Ureter (tissue), 1 donor: ENCODE measurements at places on chromosomes 5 and 9.

- DNase-seq, result no peak
Observed at GRCh38 chr5:1207555-1207954, 6.2 kb downstream of the SLC6A19 start.

GRCh38 chr9:98583417-98583816 is 125.3 kb downstream of the GABBR2 start:
- no peak for DNase-seq

DNA sequence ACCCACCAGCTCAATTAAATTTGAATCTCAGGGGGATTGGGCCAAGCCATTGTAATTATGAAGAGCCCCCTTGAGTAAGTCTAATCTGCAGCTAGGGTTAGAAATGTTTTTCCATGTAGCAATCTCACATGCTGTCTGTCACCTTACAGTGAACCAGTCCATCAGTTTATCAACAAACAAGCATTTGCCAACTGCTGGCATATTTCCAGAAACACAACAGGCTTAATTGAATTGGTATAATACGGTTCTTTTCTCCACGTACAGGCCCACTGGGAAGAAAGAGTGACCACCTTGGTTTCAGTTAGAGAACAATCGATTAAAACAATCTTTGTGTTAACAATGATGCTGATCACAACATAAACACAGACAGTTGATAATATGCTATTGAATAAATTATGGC is 67.4 kb downstream of the NSUN2 start:
- no peak for DNase-seq

- DNase-seq, result no peak
Observed at GRCh38 chr9:123322273-123323195, 33.5 kb upstream of the CRB2 start.

GRCh38 chr9:93586290-93587057 is 10.1 kb downstream of the PHF2 start:
- DNase-seq, result no peak

GRCh38 chr5:50501491-50502228 is 60.6 kb upstream of the EMB start:
- no peak for DNase-seq

DNA sequence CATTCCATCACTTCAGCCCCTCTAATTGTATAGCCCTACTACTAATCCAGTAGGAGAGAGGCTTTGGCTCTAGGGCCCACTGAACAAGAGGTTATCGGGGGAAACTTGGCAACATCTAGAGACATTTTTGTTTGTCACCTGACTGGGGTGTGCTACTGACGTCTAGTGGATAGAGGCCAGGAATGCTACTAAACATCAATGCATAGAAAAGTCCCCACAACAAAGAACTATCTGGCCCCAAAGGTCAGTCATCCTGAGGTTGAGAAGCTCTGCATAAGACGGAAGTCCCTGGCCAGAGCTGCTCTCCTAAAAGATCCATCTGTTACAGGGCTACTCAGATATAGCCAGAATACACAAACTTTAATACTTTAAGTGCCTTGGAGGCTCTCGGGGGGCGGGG is 570.6 kb upstream of the KLF4 start:
- no peak for DNase-seq

- DNase-seq, result no peak
Observed at GRCh38 chr5:32810804-32811203, 99.7 kb downstream of the NPR3 start.

GRCh38 chr9:14908295-14909180 is 1.7 kb downstream of the FREM1 start:
- DNase-seq, result no peak

DNA sequence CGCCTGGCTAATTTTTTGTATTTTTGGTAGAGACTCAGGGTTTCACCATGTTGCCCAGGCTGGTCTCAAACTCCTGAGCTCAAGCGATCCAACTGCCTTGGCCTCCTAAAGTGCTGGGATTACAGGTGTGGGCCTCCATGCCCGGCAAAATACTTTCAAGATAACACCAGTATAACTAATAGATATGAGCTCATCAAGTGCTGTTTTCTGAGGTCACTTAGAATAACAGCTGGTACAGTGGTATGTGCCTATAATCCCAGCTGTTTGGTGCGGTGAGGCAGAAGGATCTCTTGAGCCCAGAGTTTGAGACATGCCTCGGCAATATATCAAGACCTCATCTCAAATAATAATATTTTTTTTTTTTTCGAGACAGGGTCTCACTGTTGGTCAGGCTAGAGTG is 30.5 kb upstream of the CREBRF start:
- no peak for DNase-seq

DNA sequence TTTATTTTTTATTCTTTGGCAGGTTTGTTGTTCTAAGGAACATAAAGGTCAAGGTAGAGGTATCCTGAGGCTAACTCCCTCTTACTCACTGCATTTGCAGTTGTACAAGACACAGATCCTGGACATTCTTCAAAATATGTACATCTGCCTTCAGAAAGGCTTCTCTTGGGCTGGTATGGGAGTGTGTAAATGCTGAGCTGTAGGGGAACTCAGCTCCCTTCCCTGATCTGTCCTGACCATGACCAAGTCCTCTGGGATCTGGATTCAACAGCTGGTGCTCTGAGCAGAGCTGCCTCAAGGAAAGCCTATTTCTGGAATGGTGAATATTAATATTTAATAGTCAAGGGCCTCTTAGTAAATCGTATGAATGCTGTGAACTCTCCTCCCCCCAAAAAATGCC is 117.4 kb downstream of the PRKACG start:
- no peak for DNase-seq

- no peak for DNase-seq
Observed at GRCh38 chr9:15253786-15254185, 53.2 kb downstream of the TTC39B start.

DNA sequence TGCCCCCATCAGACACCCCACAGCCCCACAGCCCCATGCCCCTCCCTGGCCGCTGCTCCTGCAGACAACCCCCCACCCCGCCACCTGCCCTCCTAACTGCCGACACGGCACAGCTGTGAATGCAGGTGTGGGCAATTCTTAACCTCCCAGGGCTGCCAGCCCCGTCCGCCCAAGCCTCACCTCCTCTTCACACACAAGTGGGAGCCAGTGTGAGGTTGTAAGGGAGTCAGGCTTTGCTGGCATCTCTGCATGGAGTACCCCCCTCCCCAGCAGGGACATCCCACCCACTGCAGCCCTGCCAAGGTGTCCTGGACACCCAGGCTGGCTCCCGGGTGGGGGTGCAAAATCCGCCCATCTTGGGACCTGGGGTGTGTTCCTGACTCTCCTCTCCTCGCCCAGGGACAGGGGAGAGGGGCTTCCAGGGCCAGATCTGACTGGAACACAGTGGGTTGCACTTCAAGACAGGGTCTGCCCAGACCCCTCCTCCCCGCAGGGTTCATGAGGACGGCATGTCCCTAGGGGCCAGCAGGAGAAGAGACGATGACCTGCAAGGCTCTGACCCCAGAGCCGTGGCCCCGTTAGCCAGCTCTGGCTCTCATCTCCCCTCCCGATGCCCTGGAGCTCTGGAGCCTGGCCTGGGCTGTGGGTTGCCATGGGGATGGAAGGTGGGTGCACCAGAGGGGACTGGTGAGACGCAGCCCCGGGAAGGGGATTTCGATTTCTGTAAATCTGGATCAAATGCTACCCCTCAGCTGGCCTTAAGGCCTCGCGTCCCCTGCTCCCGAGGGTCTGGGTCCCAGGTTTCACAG is 34.4 kb downstream of the SARDH start:
- DNase-seq, result no peak

DNA sequence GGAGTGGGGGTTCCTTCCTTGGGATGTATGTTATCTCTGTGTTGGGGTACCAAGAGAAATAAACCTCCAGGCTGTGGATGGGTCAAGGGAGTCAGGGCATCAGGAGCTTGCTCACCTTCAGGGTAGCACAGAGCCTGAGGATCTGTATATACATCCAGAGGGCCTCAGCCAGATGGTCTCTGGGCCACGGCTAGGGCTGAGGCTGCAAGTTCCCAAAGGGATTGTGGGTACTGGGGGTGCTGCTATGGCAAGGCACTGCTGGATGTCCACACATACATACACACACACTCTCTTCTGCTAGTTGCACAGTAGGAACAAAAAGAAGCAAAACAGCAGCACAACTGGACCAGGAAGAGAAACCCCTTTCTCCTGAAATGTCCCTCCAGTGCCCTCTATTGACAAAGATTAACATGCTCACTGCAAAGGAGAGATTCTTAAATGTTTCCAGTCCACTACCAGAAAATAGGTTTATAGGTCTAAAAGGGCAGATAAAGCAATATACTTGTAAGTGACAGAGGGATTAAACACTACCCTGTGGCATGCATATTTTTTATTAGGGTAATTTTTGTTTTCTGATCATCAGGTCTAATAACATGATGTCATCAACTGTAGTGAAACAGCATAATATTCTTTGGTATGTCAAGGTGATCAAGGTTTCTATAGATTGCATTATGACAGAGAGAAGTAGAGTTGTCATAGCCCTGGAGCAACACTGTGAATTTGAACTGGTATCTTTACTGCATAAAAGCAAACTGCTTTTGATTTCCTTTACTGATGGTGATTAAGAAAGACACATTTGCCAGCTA is 56.3 kb upstream of the KCNN2 start:
- DNase-seq, result no peak

DNA sequence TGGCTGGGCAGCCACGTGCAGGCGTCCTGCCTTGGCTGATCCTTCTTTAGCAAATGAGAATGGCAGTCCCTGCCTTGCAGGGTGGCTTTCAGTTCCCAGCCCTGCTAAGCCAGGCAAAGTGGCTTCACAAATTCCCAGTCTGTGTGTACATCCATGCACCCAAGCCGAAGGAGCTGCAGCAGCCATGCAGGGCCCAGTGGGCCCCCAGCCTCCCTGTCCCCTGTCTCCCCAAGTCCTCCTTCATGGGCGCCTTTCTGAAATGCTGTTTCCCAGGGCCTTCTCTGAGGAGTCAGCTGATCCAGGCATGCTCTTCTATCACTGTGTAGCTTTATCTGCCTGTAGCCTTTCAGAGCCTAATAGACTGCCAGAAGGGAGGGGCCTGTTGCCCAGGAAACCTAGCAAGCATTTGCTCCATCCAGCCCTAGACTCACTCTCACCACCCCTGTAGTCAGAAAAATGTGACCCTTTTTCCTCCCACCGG is 47.4 kb upstream of the SHC3 start:
- no peak for DNase-seq

GRCh38 chr5:39843767-39844166 is 419.0 kb upstream of the DAB2 start:
- no peak for DNase-seq

DNA sequence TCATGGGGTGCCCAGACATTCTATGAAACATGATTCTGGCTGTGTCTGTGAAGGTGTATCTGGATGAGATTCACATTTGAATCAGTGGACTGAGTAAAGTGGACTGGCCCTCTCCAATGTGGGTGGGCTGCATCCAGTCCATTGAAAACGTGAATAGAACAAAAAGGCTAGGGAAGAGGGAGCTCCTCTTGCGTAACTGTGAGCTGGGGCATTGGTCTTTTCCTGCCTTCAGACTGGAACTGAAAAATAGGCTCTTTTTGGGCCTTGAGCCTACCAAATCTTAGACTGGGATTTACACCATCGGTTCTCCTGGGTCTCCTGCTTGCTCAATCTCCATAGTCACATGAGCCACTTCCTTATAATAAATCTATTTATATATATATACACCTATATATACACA is 170.1 kb downstream of the SPOCK1 start:
- no peak for DNase-seq

DNA sequence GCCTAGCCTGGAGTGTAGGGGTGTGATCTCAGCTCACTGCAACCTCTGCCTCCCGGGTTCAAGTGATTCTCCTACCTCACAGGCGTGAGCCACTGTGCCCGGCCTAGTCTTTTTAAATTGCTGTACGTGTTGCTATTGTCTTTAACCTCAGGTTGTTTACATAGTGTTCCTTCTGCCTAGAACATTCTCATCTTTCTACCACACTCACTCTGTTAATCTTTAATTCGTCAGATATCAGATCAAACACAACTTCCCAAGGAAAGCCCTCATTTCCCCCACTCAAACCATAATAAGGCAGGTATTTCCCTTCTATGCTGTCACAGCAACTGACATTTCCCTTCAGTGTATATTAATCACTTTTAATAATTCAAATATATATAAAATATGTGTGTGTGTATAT is 1310.0 kb upstream of the C9orf72 start:
- DNase-seq, result no peak

DNA sequence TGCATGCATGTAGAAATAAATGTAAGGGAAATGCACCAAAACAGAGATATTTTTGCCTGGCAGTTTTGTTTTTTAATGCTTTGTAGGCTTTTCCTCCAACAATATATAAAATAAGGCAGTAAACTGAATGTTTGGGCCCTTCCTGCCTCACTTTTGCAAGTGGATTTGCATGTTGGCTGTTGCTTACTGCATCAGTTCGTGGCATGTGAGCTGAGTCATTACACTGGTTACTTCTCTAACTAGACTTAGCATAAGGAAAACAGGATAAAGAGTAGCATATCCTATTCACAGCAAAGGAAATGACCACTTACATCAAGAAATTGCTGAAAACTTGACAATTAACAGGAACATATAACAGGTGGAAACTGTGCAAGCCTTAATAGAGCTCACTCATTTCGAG is 113.4 kb downstream of the TLE1 start:
- no peak for DNase-seq

GRCh38 chr9:29945012-29945411 is 2371.7 kb upstream of the C9orf72 start:
- DNase-seq, result no peak

GRCh38 chr5:74243634-74244033 is 396.9 kb downstream of the ENC1 start:
- no peak for DNase-seq

- DNase-seq, result peak; percentile 94
Observed at GRCh38 chr5:172806897-172807672, 27.0 kb upstream of the ERGIC1 start.

DNA sequence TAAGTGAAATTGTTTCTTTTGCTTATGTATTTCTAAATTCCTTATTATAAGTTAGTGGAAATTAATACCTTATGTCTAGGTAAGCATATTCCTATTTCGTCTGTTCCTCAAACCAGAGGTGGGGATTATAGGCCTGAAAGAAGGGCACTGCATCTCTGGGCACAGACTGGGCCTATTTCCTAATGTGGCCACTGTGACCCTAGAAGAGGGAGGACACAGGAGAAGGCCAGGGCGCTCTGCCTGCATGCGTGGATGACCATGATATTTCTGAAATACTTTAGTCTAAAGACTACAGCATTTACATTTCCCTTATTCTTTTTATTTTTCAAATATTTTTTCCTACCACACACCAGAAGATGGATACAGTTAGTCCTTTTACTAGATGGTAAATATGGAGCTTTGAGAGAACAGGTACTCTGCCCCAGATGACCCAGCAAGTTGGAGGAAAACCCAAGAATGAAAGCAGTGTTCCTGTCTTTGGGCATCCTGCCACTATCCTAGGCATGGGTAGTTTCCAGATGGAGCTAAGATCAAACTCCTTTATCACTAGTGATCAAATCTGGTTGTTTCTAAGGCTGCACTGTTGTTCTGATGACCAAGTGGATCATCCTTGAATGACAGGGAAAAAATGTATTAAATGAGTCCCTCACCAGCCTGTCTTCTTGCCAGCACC is 27.8 kb downstream of the RUSC2 start:
- DNase-seq, result no peak
